NCI-H1105 (cell line): ENCODE measurements at places on chromosomes 5 and 9.

- DNase-seq: no peak
Measured at GRCh38 chr9:137078701-137079400, 1.5 kb downstream of the UAP1L1 start.

- no peak for DNase-seq
Measured at GRCh38 chr5:113514289-113514635, 768 bp downstream of the YTHDC2 start.

DNA sequence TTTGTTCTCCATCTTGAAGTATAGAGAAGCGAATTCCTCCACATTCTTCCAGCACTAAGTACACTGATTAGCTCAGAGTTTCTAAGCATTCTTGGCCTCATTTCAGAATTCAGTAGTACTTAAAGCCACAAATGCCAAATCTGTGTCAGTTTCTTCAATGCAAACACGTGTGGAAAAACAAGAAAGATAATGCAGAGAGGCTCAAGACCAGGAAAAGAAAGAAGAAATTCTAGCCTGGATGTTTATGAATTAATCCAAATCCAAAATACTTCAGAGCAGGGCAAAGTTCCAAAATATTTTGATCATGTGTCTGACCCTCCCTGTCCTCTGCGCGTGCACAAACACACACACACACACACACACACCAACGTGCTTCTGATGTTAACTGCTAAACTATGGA is 457.6 kb downstream of the SLCO4C1 start:
- no peak for DNase-seq

DNA sequence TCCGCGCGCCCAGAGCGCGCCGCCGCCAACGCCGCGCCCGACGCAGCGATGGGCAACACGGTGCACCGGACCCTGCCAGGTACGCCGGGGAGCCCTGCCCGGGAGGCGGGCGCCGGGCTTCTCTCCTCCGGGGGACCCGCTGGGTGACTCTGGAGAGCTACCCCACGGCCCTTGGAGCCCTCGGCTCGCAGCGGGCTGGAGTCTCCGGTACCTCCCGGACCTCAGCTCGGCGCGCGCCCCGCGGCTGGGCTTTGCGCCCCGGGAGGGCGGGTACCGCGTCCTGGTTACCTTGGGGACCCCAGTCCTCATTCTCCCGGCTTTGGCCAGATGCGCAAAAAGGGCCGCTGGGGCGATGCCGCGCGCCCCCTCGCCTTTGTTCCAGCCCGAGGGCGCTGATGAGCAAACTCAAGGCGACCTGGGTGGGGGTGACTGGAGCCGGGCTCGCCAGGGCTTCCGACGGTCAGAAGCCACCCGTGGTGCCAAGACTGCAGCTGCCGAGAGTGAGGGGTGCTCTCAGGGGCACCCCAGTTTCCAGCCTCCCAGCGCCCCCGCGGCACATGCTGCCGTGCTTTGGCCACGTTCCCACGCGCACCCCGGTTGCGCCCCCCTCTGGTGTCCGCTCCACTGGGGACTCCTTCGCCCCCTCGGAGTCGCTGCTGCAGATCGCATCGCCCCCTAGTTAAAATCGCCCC is 442 bp downstream of the NEURL1B start:
- no peak for DNase-seq

- no peak for DNase-seq
Measured at GRCh38 chr9:38175423-38175822, 106.4 kb upstream of the SHB start.

GRCh38 chr5:169064093-169064492 is 236.8 kb downstream of the SLIT3 start:
- DNase-seq: no peak

DNA sequence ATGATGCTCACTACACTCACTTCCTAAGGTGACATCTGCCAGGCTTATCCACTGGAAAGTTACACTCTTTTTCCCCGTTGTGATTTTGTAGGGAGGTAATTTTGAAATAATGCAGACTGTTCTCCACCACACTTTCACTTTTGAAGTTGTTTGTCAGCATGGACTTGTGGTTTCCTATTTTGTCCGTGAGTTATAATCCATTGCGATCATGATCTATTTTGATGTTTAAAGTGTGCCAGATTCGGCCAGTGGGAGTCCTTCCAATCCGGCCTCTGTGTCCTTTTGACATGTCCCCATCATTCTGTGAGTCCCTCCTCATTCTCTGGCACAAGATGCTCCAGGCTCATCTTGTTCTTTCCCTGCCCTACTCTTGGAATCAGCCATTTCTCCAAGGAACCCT is 211.3 kb upstream of the KLF4 start:
- DNase-seq: no peak

- no peak for DNase-seq
Measured at GRCh38 chr9:130461731-130462130, 17.0 kb downstream of the ASS1 start.

DNA sequence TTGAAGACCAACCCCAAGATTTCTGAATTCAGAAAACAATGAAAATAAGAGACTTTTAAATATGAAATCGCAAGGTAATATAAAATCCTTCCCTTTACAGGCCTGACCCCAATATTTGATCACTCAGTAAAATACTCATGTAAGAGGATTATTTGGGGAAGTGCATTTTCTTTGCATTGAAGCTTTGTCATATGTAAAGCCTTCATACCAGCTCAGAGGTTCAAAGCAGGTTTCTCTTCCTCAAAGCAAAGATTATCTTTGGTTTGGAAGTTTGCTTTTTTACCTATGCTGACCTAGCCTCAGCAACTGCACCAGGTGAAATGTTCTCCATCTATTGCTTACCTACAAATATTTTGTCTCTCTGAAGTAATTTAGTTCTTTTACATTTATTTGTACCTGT is 106.5 kb upstream of the PARP8 start:
- DNase-seq: no peak

- DNase-seq: no peak
Measured at GRCh38 chr5:80592761-80593160, 22.7 kb upstream of the ANKRD34B start.
